ENCODE measurements at places on chromosomes 16 and 17.
A peak's percentile ranks its signal among the peaks of the same experiment; 100 is the strongest.

- no peak for DNase-seq
Observed at GRCh38 chr17:45042346-45043120, 8.9 kb downstream of the DCAKD start.

DNA sequence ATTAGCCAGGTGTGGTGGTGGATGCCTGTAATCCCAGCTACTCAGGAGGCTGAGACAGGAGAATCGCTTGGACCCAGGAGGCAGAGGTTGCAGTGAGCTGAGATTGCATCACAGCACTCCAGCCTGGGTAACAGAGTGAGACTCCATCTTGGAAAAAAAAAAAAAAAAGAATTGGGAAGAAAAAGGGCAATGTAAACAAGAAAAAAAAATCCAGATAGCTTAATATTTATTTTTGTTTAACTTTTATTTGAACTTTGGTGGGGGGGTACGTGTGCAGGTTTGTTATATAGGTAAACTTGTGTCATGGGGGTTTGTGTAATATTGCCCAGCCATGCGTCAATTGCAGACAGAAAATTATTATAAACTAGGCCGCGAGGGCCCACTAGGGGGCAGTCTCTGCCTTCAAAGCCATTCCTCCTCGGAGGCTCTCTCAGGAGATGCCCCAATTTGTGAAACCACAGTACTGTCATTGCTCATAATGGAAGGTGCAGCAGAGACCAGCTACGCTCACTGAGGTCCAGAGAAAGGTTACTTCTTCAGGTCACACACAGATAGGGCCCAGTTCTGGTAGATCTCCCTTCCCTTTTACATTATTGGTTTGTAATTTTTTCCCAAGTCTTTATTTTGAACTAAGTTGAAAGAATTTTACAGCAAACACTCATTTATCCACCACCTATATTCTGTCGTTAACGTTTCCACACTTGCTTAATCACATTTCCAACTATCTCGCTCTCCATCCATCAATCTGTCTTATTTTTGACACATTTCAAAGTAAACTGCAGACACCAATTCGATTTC is 206.2 kb downstream of the PRKCB start:
- peak; percentile 76 for DNase-seq

- DNase-seq = no peak
Observed at GRCh38 chr17:44747566-44747965, 11.2 kb upstream of the ADAM11 start.

DNA sequence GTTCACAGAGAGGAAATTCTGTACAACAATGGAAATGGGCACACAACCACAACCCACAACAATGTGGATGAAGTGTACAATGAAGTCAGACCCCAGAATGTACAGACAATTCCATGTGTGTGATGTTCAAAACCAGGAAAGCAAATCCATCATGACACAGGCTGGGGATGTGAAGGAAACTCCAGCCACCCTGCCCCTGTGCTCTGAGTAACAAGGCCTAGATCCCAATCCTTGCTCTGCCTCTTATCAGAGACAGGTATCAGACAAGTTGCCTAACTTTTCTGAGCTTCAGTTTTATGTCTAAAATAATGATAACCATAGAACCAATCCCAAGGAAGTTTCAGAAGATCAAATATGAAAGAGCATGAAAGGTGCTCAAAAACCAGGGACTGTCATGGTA is 1.8 kb upstream of the C16orf95 start:
- no peak for DNase-seq

DNA sequence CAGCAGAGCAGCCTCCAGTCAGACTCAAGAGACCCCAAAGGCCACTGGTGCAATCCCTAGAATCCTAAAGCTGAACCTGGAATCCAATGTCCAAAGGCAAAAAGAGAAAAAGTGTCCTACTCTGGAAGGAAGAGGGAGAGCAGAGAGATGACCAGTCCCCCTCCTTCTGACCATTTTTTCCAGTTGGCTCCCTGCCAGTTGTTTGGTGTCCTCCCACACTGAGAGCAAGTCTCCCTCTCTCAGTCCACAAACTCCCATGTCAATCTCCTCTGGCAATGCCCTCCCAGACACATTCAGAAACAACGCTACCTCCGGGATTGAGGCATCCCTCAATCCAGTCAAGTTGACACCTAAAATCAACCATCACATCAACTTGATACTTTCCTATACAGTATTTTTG is 4.3 kb upstream of the CLEC19A start:
- DNase-seq = no peak

DNA sequence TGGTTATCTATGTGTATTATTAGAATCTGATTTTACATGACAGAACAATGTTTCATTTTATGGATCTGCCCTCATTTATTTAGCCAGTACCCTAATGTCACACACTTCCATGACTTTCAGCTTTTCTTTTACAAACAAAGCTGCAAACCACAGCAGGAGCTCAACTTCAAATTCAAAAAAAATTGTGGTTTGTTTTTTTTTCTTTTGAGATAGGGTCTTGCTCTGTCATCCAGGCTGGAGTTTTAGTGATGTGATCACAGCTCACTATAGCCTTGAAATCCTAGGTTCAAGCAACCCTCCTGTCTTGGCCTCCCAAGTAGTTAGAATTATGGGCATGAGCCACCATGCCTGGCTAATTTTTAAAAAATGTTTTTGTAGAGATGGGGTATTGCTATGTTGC is 8.2 kb upstream of the MPRIP start:
- DNase-seq = no peak

GRCh38 chr17:37388266-37388665 is 12.5 kb downstream of the C17orf78 start:
- DNase-seq = no peak

GRCh38 chr16:67800338-67800926 is 5.9 kb downstream of the RANBP10 start:
- no peak for DNase-seq

DNA sequence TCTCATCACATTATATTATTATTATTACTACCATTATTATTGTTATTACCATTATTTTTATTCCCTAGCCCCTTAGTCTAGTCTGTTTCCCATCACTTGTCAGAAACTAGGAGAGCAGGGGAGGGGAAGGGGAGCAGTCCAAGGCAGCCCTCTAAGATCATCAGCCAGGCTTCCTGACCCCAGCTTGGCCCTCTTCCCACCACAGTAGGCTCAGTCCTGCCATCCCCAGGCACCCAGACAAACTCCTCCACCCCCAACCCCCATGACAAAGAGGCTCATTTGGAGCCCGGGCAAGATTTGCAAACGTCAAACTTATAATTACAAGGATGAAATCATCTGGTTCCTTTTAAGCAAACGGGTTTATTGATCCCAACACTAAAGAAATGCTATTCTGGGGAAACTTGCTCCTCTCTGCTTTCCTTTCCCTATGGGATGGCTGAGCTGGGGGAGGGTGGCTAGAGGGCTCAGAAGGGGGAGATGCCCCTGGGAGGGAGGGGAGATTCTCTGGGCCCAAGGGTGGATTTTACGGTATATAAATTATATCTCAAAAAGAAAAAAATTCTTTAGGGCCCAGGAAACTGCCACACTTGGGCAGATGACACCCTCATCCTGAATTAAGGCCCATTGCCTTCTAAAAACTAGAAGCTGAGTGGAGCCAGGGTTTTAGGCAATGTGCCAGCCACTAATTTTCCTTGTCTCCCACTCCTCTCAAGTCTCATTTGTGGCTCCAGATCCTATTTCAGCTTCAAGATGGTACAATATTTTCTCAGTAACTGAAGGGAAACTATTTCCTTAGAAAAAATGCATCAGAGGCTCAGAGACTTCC is 4.4 kb upstream of the CBFB start:
- DNase-seq = no peak

- DNase-seq = no peak
Observed at GRCh38 chr16:14445937-14446715, 183.9 kb downstream of the PARN start.

GRCh38 chr16:10883004-10883403 is 6.0 kb downstream of the CIITA start:
- DNase-seq = no peak

- DNase-seq = no peak
Observed at GRCh38 chr17:69871318-69871717, 203.7 kb upstream of the KCNJ16 start.

GRCh38 chr16:47774661-47775060 is 313.5 kb downstream of the PHKB start:
- DNase-seq = no peak

DNA sequence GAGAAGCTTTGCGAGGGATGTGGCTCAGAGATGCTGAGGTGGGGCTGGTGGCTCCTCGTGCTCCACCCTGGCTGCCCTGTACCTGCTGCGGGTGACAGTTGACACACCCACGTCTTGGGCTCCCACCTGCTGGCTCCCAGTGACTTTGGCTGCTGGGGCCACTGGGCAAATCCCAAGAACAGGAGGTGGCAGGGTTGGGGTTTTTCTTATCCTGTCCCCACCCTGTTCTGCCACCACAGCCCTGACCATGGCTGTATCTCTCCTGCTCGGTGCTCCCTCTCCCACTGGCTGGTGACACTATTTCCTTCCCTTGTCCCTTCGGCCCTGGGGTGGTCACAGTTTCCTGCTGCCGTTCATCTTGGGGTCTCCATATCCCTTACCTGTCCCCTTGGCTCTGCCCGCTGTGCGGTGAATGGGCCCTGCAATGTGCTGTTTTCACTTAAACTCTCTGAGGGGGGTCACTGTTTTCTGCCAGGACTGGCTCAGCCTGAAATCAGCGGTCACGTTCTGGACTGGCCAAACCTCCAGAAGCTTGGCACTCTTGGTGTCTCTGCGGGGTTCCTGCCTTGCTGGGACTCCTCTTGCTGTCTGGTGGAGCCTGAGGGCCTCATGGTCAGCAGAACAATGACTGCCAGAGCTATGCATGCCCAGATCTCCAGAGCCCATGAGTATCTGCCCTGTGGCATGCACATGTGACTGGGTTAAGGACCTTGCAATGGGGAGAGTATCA is 144.2 kb downstream of the IRF8 start:
- DNase-seq = no peak

DNA sequence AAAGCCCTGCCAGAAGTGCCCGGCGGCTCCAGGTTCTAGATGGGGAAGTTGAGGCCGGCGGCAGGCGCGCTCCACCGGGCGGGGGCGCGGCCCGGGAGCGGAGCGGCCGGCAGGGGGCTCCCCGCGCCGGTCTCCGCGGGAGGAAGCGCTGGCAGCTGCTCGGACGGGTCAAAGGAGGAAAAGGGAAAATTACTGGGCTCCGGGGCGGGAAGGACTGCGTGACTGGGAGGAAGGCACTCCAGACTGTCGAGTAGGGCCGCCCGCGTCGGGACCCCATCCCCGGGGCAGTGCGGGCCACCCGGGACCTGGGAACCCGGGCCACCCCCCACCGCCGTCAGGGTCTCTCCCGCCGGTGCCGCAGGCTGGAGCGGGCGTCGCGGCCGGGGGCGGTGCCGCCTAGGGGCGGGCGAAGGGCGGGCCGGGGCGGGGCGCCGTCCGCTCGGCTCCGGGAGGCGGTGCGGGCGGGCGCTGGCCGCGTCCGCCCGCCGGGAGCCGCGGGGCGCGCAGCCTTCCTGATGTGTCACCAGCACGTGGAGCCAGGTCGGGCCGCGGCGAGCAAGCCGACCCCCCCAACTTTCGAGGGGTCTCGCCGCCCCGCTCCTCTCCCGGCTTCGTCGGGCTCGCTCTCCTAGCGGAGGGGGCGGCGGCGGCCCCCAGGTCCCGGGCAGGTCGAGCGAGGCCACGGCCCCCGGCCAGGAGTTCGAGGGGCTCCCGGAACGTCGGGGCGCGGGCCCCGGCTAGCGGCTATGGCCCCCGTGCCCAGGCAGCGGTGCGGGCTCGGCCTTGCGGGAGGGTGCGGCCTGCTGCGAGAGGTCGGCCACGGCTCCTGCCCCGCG is 167.5 kb downstream of the RAB11FIP4 start:
- DNase-seq = peak; percentile 47

- DNase-seq = no peak
Observed at GRCh38 chr16:3842994-3843393, 37.5 kb downstream of the CREBBP start.

GRCh38 chr17:28573521-28573920 is 2.2 kb upstream of the PIGS start:
- DNase-seq = no peak

- no peak for DNase-seq
Observed at GRCh38 chr17:16888413-16889087, 83.4 kb downstream of the TNFRSF13B start.

- DNase-seq = no peak
Observed at GRCh38 chr16:64659866-64660265, 462.0 kb downstream of the CDH11 start.

DNA sequence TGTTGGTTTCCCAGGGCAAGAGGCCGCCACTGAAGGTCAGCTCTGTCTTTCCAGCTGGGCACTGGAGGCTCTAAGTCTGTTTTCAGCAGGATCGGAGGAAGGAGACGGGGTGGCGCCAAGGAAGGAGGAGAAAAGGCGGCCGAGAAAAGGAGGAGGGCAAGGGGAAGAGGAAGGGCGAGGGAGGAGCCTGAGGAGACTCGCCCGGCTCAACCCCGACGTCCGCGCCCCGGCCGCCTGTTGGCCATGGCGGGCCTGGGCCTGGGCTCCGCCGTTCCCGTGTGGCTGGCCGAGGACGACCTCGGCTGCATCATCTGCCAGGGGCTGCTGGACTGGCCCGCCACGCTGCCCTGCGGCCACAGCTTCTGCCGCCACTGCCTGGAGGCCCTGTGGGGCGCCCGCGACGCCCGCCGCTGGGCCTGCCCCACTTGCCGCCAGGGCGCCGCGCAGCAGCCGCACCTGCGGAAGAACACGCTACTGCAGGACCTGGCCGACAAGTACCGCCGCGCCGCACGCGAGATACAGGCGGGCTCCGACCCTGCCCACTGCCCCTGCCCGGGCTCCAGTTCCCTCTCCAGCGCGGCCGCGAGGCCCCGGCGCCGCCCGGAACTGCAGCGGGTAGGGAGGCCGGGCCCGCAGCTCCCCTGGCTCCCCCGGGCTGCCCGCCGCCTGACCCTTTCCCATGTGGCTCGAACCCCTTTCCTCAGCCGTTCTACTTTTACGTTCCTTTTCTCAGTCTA is at the start of gene RNF135:
Gene RNF135 (plus strand): TSS at position 209 of the 737 bp plus-strand sequence. CDS start 35 bp downstream, at position 244.
- peak; percentile 43 for DNase-seq

DNA sequence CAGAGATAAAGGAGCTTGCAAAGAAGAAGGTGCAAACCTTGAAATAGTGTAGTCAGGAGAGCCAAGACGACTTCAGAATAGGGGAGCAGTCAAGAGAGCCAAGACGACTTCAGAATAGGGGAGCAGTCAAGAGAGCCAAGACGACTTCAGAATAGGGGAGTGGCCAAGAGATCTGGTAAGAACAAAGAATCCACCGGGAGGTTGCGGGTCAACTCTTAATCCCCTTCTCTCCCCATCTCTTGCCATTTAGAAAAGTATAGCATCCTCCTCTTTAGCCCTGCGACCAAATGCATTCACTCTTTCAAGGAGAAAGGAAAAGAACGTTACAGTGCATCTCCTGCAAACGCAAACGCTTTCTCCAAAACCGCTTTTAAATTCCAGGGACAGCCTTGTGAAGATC is 713 bp downstream of the KNOP1 start:
- DNase-seq = no peak

Data from activated CD4-positive, alpha-beta T cell treated with anti-CD3 and anti-CD28 coated beads for 24 hours (primary cell).